AML-193 (cell line): ENCODE measurements at places on chromosomes 5 and 9.

GRCh38 chr5:175889910-175890684, 18.7 kb downstream of the CPLX2 start:
- no peak for DNase-seq

DNA sequence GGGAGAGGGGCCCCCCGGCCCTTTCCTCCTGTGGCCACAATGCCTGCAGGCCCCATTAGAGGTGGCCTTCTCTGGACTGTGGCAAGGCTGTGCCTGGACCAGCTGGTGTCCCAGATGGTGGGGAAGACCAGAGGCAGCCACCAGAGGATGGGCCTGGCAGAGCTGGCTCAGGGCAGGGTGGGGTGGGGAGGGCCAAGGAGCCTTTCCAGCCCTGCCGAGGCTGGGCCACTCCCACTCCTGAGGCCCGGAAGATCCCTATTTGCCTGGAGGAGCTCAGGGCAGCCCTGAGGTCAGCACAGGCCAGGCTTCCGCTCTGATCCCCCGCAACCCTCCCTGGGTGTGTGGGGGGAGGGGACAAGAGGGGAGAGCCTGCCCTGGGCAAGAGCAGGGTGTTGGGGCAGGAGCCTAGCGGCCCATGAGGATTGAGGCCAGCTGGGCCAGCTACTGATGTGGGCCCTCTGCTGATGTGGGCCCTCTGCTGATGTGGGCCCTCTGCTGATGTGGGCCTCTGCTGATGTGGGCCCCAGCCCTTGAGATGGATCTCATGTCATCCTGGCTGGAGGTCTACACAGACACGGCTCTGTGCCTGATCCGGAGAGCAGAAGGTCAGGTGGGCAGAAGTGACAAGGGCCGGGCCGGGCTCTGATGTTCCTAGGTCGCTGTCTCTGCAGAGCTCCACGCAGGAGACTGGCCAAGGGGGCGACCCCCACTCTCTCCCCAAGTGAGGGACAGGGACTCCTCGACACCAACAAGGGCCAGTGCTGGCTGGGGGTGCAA, 6.0 kb downstream of the MRPS2 start:
- no peak for DNase-seq

GRCh38 chr9:7150153-7150890, 392.5 kb downstream of the KDM4C start:
- DNase-seq = peak; percentile 76

DNA sequence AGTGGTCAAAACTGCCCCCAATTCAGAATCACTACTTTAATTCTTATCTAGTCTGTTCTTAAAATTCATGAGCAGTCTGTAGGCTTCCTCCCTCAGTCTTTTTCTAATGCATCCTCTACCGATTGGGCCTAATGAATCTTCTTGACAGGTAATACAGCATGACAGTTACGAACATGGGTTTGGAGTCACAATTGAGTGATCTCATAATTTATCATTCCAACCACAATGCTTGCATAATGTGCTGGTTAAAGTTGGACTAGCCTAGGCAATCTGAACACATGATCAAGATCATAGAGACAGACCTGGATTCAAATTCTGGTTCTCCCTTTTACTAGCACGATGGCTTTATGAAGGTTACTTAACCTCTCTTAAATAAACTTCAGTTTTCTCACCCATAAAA, 33.1 kb upstream of the SETD9 start:
- DNase-seq = no peak

DNA sequence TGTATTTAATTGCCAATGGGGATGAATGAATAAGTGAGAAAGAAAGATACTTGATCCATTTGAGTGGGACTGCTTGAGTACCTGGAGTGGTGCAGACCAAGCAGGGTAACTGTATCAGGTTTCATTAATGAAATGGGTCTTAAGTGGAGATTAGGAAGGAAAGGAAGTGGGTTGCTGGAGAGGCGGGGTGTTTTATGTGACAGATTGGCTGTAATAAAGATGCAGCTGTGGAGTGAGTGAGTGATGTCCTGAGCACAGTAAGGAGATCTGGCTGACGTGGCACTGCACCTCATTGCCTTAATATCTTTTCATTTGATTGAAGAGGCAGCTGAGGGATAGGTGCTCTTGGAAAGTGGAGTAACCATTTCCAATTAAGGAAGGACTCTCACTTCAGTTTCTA, 161.0 kb upstream of the CCDC152 start:
- DNase-seq = no peak

DNA sequence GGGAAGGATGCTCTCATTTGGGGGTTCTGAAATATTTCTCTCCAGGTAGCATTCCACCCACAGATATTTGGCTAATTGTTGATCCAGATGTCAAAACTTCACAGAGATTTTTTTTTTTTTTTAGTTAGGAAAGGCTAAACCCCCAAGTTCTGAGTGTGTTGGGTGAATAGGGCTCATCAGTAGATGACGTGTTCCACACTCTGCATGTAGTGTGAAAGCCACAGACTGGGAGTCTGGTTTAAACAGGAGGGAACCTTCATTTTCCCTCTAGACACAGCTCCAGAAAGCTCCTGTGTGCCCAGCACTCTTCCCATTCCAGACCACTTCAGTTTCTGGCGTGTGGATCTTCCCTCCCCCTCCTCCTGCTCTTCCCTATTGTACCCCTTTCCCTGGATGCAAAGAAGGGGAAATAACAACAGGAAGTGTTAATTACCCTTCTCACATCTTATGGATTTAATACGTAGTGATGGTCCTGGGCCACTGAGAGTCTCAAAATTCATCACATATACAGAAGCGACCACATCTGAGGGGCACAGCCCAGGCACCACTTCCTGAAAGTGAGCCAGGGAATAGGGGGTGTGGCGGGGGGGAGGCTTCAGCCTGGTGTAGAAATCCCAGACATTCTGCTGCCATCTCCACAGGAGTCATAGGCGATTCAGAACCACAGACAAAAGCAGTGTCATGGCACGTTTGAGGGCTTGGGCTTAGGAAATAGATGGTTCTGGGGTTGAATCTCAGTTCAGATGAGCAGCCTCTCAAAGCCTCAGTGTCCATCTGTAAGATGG, 65.1 kb downstream of the DAP start:
- no peak for DNase-seq

GRCh38 chr5:59617186-59617771, 276.2 kb downstream of the PDE4D start:
- DNase-seq = no peak

- DNase-seq = no peak
These were observed 234.3 kb downstream of the CHSY3 start for GRCh38 chr5:130138406-130139045.

DNA sequence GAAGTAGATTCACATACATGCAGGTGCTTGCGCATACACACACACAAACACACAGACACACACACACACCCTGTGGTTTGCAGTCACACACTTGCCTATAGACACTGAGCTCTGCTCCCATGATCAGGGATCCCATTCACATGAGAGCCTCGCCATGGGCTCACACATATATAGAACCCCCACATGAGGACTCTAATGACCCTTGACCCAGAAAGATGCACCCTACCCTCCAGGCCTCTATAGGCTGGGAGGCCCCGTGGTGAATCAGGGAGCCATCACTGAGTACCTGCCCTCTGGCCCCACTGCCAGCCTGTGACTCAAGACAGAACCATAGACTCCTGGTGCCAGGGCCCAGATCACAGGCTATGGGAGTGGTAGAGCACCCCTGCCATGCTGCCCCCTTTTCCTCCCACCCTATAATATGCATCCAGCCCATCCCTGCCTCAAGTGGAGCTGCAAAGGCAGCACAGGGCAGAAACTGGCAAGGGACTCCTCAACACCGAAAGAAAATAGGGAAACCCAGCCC, 3.3 kb upstream of the AQP3 start:
- DNase-seq = no peak

DNA sequence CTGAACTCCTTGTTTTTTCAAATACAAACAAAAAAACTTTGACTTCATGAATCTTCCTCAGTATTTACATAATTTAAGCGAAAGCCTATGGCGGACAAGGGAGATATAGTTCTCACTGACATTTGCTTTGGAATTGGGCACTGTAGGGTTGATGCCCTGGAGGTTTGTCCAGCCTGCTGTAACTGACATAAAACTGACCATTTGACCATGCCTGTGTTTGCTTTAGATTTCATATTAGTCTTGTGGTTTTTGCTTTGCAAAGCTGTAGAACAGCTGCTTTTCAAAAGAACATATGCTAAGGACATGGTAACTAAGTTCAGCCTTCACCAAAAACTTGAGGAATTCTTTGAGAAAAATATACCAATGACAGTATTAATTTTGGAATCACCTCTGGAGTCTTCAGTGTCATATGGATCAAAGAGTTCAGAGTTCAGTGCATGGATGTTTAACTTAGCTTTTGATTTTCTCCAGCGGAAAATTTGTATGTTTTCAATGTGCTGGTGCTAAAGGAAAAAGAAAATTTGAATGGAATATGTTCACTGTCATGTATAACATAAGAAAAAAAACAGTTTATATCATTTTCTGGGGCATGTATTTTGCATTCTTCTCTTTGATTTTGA, 1013.1 kb downstream of the NR2F1-AS1 start:
- no peak for DNase-seq

DNA sequence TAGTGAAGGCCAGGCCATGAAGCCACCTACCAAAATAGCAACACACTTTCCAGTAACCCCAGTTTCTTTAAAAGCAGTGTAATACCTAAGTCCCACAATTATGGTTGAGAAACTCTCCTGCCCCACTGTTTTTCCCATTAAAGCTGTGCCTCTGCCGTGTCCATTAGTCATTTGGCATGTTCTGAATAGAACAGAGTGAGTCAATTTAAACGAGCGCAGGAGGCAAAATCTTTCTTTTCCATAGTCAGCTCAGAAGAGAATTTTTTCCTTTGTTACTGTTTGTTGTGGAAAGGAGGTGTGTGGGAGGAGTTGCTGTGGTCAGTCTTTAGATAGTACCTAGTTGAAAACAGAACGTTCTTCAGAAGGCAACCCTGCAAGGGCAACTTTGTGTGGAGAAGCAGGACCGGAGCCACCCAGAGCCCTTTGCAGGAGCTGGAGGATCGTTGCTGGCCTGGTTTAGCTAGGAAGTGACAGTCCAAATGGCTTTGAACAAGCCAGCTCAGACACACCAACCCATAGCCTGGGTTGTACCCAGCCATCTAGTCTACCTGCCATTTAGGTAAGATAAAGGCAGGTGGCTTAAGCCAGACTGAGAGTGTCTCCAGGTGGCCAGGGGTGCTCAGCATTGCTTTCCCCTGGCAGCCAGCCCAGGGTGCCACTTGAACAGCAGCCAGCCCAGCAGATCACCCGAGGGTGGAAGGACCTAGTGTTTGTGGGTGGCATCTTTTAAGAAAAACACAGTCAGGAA, 30.4 kb downstream of the GADD45G start:
- no peak for DNase-seq

DNA sequence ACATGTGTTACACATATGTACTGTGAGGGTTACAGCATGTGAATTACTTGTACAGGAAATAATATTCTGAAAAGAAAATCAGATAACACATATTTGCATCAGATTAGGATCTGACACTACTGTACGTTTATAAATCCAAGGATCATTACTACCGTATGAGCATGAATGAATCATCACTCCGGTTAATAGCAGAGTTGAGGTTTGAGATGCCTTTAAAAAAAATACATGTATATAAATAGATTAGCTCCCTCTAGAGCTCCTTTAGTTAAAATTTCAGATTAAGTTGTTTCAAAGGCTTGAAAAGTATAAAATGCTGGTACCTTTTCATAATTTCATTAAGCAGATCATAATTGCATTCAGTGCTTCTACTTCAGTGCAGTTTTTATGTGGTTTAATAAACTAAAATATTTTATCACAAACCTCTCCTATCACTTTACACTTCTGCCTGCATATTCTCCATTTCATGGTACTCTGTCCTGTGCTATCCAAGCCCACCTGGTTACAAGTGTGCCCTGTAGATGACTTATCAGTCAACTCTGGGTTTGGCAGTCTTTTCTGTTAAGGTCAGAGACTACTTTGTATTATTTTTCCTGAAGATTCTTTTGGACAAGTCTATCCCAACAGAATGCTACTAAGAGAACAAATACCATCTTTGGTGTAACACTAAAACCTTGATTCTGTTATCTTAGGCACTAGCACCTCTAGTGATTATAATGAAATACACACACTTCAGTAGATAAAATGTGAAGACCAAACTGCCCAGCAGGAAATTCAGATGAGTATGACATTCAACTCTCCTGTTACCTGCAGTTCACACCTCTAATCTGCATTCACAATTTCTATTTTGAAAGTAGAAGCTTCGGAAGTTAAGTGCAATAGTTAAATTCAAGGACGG, 48.0 kb upstream of the POU5F2 start:
- no peak for DNase-seq

GRCh38 chr5:135149956-135150723, 116.1 kb upstream of the PITX1 start:
- no peak for DNase-seq

- DNase-seq = no peak
These were observed 110.2 kb upstream of the HAND1 start for GRCh38 chr5:154588091-154588774.

DNA sequence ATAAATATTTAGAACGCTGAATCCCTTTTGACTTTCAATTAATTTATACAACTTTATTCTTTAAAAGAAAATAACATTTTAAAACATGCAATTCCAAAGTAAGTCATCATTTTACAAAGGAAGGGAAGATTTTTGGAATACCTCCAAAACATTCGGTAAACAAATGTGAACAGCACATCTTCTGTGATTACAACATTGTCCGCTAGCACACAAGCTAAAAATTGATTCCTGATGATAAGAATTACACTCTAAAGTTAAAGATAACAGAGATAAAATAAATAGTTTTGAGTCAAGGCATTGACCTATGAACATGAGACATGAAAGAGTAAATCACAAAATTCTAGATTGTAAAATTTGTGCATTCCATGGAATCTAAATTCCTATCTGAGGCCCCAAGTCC, 56.2 kb upstream of the TRAF1 start:
- no peak for DNase-seq

DNA sequence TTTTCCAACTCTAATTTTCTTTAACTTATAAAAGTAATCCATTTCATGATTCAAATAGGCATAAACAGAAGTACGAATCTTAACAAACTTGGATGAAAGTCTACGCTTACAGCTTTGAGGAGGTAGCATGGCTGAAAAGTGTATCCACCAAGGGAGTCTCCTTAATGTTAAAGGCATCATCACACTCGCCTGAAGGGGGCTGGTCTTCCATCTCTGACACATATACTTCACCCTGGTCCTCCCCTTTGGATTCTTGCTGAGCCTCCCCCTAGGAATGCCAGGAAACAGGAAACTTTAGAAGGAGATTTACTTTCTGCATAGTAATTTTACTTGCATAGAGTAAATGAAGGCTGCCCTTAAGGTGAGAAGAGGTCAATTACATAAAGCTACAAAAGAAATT, 10.3 kb upstream of the NME5 start:
- no peak for DNase-seq

- DNase-seq = no peak
These were observed 226.0 kb downstream of the GAS1 start for GRCh38 chr9:86721226-86721781.

DNA sequence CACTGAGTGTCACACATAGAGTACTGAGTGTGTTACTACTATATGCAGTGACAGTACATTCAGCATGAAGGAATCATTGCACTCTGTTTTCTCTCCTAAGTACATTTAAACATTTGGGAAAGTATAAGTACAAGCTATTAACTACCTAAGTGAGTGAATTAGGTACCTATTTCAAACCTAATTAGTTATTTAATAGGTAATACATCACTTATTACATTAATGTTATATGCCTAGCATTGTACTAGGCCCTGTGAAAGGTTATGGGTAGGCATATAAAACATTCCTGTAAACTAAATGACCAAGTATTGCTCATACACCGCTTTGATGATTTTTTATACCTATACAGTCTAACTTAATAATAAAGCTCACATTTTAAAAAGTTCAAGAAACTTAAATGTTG, 25.7 kb upstream of the PPP3R2 start:
- DNase-seq = no peak
